Camera-type eye (tissue), 1 donor: ENCODE measurements at places on chromosomes 6 and 20. TPM values are rescaled to one million over a fixed set of nuclear protein-coding genes. Genes with fewer than 3 reads are reported as not detected.

The DEF6 gene
- 7.1 TPM for total RNA-seq

The MCHR2 gene
- total RNA-seq, result not detected

The EYA4 gene
- total RNA-seq, result 7.7 TPM

The SMIM28 gene
- not detected for total RNA-seq

The ACTL10 gene
- 0.49 TPM for total RNA-seq

The TBC1D22B gene
- total RNA-seq, result 11.7 TPM

The MOXD1 gene
- total RNA-seq, result 16.7 TPM

The PKIB gene
- 19.4 TPM for total RNA-seq

The LY6G6C gene
- total RNA-seq, result not detected

The CNR1 gene
- total RNA-seq, result 17.9 TPM

The ECT2L gene
- not detected for total RNA-seq
